AG10803 (cell line): ENCODE measurements at places on chromosomes 11 and 22.

GRCh38 chr11:117649296-117650055, 147.5 kb downstream of the DSCAML1 start:
- no peak for DNase-seq

DNA sequence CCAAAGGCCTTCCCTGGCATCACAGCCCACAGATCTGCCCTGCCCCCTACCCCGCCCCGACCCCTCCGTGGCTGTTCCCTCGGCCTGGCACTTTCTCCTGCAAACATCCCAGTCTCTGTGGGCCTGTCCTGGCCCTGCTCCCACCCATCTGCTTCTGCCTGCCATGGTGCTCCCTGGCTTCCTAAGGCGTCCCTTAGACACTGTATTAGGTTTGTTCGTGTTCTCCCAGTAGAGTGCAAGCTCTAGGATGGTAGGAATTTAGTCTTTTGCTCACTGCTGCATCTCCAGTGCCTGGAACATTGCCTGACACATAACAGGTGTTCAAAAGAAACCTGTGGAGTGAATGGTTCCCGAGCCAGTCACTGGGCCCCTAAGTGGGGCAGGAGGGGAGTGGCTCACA, 69.6 kb upstream of the PITPNB start:
- DNase-seq, result no peak

GRCh38 chr11:30260813-30261212, 30.0 kb downstream of the FSHB start:
- DNase-seq, result no peak

DNA sequence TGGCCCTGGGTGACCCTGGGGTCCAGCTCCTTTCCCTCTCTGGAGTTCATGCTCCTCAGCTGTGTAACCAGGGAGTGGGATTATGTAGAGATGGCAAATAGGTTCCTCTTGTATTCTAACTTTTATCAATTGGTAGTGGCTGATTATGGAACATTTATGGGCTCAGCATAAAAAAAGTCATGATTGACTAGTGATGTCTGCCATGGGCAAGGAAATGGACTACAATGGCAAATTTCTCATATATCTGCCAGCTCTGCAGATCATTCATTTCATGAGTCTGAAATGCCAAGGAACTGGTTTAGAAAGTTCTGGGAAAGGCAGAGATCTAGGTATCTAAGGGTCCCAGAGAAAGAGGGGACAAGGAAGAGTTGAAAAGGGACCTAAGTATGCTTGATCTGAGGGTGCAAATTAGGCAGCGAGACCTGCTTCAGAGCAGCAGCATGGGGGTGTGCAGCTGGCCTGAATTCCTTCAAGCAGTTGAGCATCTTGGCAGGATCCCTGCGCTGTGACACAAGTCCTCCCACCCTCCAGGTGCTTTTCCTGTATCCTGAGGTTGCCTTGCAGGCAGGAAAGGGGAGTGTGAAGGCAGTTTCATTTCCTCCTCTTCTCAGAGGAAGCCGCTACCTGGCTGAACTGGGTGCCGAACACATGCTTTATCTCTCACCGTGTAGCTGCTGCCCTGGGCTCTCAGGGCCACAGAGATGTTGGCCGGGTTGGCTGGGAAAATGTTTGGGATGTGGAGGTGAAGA, 10.4 kb downstream of the SLC15A3 start:
- DNase-seq, result no peak

- DNase-seq, result no peak
Measured at GRCh38 chr11:106463796-106464201, 386.3 kb downstream of the AASDHPPT start.

DNA sequence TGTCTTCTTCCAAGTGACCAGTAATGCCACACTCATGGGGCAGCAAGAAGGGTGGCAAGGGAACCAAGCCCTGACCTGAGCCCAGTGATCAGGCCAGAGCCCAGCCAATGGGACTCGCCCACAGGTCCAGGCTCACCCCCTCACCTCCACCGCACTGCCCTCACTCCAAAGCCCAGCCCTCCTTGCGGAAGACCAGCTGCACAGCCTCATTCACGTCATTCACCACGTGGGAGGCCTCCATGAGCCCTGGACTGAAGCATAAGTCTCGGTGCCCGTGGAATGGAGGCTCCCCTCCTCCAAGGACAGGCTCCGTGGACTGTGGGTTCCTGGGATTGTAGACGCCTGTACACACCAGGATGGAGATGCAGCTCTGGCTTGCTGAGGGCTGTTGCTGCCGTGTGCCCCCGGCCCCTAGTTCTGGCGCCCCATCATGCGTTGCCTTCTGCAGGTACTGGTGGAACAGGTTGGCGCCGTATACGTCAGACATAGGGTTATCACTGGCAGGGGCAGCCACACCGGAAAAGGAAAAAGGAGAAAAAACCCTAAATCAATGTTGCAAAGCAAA, 16.8 kb upstream of the TMEM121B start:
- no peak for DNase-seq

DNA sequence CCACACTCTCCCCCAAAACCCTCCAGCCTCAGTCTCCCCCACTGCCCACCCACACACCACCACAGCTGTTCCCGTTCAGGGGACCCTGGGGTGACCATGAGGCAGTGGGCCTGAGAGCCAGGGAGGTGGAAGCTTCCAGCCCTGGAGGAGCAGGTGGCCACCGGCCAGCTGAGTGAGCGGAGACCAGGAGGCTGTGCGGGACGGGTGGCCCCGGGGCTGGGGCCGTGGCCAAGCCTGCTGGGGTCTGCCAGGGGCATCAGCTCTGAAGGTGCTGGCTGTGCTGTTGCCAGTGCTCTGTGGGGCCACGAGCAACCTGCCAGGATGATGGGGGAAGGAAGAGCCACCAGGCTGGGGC, 26.0 kb downstream of the OSBPL5 start:
- no peak for DNase-seq

DNA sequence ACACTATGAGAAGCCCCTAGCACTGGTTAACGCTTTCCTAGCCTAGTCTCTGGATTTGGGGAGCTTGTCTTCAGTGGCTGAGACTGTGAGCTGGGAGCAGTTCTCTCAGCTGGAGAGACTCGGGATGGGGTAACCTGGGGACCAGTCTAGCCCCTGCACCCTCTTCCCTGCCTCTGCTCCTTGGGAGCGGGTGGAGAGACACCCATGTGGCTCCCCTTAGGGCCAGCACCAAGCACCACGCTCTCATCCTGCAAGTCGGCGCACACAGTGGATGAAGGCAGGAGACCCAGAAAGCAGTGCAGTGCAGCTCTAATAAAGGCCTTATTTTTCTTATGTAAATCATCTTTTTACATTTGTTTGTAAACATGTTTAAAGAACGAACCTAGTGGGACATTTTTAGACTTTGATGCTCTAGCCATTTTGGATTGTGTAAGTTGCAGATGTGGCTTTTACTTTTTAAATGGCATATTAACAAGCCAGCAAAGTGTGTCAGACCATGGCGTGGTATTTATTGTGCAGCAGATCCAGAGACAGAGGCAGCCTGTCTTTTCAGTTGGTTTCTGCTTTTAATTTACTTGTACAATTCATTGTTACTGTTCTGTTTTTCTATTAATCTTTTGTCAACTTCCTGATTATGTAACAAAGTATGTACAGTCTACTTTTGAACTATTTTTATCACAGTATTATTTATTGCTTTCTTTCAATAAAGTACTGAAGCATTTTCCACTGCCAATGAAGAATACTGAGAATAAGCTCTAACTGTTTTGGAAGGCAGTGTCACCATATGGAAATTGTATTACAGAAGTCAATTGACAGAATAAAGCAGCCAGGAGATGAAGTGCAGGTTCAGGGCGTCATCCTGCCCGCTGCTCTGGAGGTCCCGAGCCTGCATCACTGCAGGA, 14.4 kb upstream of the CTTN start:
- DNase-seq, result peak; percentile 70

DNA sequence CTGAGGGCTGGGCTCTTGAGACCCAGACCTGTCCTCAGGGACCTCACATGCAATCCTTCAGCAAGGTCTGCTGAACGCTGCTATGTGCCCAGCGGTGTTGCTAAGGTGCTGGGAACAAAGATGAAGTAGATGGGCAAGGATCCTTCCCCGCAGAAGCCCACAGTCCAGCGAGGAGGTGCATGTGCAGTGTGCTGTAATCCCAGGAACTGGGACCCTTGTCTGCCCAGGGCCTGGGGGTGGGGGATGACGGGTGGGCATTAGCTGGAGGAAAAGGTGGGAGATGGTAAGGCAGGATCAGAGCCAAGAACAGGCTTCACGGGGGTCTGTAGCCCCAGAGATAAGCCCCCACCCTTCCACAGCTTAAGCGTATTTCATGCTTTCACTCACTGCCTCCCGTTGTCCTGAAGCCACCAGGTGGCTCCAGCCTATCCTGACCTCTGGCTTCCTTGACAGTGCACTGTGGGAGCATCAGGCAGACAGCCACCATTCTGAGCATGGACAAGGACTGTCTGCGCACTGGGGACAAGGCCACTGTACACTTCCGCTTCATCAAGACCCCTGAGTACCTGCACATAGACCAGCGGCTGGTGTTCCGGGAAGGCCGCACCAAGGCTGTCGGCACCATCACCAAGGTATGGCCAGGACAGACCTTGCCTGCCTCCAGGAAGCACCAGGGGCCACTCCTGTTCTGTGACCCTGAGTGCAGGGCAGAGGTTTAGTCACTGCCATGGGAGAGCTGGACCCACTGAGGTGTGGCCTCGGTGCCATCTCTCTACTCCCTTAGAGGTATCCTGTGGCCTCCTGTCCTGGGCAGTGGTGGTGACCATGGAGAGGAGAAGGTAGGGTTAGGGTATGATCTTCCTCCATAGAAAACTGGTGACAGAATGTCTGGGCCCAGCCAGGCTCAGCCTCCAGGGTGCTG, 22.0 kb downstream of the GTPBP1 start:
- no peak for DNase-seq

DNA sequence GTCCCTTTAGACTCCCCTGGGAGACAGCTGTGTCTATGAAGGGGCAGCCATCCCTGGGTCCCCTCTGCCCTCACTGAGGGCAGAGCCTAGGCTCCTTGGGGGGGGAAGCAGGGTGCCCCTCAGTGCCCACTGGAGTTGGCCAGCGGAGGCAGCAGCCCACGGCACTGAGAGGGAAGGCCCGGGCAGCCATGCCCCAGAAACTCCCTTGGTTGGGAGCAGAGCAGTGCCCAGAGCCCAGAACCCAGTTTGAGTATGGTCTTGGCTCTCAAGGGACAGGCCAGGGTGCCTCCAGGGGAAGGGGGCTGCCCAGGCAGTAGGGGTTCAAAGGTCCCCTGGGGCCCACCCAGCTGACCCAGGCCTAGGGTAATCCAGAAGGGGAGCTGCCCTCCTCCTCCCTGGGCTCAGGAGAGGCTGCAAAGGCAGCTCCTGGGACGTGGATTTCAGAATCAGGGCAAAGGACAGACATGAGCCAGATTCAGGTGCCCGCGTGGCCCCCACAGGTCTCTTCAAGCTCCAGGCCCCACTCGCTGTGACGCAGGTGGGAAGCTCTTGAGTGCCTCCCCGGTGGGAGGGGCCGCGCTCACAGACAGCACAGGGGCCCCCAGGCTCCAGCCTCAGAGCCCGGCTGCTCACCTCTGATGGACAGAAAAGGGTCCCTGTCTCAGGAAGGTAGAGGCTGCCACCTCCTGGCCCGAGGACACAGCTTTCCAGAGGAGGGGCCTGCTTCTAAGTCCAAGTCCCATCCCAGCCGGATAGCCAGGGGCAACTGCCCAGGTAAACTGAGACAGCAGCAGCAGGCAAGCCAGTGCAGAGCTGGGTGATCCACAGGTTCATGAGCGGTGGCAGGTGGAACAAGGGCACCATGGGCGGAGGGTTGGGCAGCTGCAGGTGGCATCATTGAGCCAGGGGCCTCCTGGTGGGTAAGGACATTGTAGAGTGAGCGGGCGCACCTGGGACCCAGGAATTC, 2.6 kb downstream of the C11orf21 start:
- no peak for DNase-seq

DNA sequence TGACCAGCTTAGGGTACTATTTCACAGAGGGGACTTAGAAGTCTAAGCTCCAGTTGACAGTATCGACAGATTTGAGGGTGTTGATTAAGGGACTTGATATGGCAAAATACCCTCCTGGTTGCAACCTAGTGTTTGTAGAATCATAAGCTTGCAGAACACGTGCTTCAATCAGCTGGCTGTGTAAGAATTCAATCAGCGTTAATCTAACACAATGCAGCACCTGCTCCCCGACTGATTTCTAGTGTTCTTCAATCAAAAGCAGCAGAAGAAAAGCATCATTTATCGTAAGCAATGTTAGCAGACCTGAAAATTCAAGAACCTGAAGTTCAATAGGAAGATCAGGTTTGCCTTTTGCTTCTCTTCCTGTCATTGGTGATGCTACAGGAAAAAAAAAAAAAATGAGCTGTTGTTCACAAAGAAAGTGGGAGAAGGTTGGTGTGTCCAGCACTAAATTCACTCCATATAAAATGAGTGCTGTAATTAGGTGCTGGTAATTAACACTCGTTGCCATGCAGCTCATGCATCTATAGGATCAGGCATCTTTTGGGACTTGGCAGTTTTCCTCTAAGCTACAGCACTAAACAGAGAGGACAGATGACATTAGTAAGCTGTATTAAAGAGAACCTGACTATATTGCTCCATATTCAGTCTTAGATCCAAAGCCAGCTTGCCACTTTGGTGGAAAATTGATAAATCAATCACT, 840.3 kb downstream of the OPCML start:
- no peak for DNase-seq

GRCh38 chr11:126834573-126834972, 166.0 kb downstream of the KIRREL3 start:
- peak; percentile 73 for DNase-seq

- no peak for DNase-seq
Measured at GRCh38 chr22:20084547-20085413, 4.7 kb downstream of the DGCR8 start.

GRCh38 chr11:61509043-61510029, 787 bp downstream of the LRRC10B start:
- peak; percentile 63 for DNase-seq

GRCh38 chr11:73059915-73060314, 82.2 kb downstream of the FCHSD2 start:
- DNase-seq, result no peak

- DNase-seq, result peak; percentile 62
Measured at GRCh38 chr11:132028380-132029240, 658.2 kb downstream of the NTM start.

DNA sequence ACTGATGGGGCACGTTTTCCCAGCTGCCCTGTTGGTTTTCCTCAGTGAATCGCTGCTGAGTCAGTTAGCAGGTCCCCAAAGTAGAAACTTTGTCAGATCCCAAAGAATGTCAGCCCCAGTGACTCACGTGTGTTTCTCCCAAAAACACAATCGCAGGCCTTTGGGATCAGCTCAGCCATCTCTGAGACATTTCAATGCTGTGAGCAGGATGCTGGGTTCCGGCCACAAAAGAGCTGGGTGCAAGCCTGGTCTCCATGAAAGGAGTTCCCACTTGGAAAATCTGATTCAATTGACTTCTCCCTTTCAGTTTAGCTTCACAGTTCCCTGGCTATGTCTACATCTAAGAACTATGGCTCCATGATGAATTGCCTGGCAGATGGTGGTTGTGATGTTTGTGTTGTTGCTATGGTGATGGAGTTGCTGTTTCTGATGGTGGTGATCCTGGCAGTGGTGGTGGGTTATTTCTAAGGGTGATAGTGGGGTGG, 28.0 kb downstream of the MYEOV start:
- peak; percentile 92 for DNase-seq
